CD4-positive, alpha-beta T cell treated with Interleukin-4 for 4 hours (primary cell): ENCODE measurements at places on chromosomes 16 and 17.
A peak's percentile ranks its signal among the peaks of the same experiment; 100 is the strongest.

DNA sequence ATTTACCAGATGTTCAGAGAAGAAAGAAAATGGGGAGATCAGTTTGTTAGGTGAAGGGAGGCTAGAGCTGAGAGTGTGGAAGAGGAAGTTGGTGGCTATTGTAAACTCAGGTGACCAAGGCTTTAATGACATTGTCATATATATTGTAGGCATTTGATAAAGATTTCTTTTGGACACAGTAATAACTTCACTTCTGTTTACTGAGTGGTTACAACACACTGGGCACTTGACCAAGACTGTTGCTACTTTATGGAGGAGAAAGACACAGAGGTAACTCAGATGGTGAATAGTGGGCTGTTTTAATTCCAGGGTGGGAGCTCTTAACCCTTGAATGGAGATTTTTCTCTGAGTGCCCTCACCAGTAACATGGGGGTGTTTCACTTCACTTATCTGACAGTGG is 46.0 kb downstream of the TNRC6A start:
- no peak for DNase-seq

DNA sequence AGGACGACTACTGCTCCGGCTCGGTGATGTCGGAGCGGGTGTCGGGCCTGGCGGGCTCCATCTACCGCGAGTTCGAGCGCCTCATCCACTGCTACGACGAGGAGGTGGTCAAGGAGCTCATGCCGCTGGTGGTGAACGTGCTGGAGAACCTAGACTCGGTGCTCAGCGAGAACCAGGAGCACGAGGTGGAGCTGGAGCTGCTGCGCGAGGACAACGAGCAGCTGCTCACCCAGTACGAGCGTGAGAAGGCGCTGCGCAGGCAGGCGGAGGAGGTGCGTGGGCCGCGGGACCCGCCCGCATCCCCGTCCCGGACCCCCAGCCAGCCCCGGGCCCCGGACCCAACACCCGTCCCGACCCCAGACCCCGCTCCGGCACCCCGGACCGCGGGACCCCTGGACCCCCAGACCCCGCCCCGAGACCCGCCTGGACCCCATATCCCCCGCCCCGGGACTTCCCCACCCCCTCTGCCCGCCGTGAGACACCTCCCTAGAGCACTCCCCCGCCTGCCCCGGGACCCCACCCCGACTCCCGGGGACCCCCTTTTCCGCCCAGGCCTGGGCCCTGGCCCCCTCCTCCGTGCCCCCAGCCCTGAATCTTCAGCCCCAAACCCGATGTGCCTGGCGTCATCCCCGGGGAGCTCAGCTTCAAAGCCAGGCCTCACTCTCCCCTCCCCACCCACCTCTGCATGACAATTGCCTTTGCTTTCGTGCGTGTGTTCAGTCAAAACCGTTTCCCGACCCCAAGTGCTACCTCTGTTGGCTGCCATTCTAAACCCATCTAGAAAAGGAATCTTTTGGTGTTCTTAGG is 594 bp downstream of the MAPK8IP3 start:
- DNase-seq = peak; percentile 32

GRCh38 chr17:322006-322780 is 30.4 kb downstream of the RPH3AL start:
- DNase-seq = no peak

DNA sequence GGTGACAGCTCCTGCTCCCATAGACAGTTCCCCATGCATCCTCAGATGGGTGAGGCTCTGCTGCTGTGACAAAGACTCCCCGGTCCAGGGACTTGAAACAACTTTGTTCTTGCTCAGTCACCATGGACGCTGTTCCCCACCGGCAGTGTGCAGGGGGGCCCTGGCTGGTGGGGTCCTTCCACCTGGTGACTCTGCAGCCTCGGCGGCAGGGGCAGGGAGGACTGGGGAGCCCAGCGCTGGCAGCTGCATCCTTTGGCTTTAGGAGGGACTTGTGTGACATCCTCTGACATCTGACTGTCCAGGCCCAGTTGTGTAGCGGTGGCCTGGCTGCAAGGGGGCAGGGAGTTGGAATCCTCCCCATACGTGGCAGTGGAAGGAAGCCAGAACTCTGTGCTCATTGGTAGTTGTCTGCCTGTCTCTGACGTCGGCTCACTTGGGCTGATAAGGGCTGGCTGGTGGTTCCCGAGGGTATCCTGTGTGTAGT is 107.3 kb downstream of the CMIP start:
- no peak for DNase-seq

- DNase-seq = no peak
Observed at GRCh38 chr17:10311131-10311530, 61.7 kb downstream of the MYH13 start.

DNA sequence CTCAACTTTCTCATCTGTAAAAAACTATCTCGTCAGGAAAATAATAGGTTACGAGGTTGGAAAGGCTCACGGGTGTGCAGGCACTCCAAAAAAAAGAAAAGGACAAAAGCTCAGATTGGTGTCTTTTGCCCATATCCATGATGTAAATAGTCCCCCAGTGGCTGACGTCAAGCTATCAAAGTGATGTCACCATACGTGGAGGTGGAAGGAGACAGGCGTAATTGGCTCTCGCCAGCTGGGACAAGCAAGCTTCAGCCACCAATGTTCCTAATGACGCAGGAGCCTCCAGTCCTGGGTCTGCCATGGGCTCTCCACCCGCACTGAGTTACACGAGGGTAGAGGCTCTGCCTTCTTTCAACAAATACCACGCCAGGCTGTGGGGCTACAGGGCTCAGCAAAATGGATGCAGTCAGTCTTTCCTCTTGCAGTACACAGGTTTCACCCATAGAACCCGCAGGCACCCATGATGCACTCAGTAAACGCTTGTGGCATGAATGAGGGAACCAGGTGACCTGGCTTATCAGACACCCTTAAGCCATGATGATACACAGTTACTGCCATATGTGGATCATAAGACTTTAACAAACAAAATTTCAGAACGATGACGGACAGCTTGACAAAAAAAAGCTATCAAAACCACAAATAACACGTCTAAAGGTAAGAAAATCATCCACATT is 50.5 kb downstream of the COTL1 start:
- no peak for DNase-seq

DNA sequence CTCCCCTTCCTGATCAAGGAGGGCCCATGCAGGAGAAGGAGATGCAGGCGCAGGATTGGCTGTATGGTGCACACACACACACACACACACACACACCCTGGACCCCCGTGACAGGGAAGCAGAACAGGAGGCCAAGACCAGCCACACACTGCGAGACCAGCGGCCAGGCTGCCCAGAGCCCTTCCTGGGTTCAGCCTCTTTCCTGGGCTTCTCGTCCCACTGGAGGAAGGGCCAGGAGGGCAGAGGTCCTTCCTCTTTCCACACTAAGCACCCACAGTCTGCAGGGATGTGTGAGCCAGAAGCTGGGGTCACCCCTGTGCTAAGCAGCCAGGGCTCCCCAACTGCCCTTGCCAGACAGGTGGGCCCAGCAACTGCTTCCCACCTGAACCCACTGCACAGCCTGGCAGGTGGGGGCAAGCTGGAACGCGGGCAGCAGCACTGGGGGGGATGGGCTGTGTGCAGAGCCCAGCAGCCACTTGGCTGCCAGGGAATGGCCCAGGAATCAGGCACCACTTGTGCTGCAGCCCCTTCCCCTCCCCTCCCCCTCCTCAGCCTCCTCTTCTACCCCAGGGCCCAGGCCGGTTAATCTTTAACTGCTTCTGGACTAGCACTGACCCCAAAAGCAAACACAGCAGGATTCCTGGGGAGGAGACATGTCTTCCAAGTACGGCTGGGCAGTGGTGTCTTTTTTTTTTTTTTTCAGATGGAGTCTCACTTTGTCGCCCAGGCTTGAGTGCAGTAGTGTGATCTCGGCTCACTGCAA is 44.6 kb upstream of the SLC38A10 start:
- DNase-seq = no peak
